ENCODE measurements at places on chromosomes 2 and 18.

GRCh38 chr18:10012526-10012925, 98.7 kb downstream of the VAPA start:
- DNase-seq, result no peak

DNA sequence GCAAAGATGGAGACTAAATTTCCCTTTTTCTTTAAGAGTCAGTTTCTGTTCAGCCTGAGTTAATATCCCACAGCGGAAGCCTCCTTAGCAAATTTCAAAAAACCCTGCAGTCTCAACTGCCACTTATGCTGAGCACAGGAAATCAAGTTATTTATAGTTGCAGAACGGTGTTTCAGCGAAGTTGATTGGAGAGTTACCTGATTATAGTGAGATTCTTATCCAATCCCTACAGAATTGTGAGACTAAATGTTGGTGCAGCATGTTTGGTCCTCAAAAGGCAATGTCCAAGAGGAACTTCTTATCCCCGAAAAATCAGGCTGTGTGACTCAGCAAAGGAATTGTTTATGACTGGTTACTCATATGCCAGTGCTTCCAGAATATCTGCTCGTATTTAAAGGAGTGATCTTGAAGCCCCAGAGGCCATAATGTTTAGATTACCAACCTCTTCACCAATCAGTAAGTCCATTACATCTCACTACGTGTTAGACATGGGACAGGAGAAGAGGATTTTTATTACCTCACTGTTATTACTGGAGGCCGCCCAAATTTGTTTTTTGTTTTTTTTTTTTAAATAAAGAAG, 67.9 kb downstream of the LRRFIP1 start:
- no peak for DNase-seq

DNA sequence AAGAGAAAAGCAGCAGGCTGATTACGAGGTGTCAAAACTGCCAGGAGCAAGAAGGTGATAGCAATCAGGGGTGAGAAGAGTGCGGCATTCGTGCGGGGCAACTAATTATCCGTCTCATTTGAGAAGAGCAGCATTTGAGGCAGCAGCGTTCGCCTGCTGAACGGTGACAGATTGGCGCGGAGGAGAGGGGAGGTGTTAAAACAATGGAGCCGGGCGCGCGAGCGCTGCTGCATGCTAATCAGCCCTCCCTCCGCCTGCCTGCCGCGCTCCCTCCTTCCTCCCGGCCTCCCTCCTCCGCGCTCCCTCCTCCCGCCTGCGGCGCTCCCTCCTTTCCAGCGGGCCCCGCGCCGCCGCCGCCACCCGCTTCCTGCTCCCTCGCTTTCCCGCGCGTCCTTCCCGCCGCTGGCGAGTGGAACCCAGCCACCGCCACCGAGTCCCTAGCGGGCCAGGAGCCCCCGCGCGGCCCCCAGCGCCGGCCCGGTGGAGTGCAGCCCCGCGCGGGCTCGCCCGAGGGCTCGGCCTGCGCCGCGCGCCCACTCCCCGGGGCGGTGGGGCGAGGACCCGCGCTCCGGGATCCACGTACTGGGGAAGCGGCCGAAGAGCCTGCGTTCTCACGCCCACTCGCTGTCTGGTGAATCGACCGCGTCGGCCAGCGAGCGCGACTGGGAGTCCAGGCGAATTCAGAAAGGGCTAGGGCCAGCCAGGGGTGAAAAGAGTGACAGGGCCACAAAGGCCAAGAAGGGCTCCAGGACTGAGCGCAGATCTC, 69.5 kb upstream of the PSMD14 start:
- DNase-seq, result no peak

DNA sequence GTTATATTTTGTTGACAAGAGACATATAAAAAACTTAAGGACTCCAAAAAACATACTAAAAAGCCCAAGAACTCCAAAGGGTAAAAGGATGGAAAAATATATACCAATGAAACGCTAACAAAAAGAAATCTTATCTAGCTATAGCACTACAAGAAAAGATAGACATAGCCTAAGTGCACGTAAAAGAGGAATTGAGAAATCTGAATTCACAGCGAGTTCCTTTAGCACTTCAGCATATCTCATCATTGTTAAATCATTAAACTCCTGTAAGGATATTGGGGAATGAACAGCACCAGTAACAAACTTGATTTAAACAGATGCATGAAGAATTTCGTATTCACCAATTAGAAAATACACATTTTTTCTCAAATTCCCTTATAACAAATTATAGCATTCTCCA, 134.1 kb downstream of the CAPN13 start:
- no peak for DNase-seq

GRCh38 chr2:89845532-89845931, 1154.1 kb downstream of the RPIA start:
- no peak for DNase-seq

GRCh38 chr18:54852780-54853675, 24.8 kb downstream of the RAB27B start:
- DNase-seq, result no peak

DNA sequence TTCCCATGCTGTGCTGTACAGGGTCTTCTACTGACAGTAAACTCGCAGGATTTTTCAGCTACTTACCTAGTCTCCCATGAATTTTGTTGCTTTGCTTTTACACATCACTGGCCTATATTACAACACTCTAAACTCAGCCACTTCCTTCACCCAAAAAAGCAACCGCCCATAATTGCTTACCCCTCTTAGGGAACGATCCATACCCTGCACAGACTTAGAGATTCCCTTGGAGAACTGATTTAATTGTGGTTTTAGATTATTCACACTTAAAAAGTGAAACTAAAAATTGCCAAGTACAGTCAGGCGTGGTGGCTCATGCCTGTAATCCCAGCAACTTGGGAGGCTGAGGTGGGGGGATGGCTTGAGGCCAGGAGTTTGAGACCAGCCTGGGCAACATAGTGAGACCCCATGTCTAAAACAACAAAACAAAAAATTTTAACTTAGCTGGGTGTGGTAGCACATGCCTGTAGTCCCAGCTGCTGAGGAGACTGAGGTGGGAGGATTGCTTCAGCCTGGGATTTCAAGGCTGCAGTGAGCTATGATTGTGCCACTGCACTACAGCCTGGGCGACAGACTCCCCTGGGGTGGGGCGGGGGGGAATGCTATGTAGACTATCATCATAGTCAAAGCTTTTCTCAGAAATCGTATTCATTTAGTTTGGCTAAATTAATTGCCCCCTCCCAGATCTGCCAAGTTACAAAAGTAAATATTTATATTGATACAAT, 19.3 kb downstream of the MRPL30 start:
- no peak for DNase-seq

GRCh38 chr2:235534678-235535422, 41.0 kb downstream of the AGAP1 start:
- DNase-seq, result no peak

- DNase-seq, result no peak
Measured at GRCh38 chr18:77087393-77088141, 45.0 kb downstream of the MBP start.

DNA sequence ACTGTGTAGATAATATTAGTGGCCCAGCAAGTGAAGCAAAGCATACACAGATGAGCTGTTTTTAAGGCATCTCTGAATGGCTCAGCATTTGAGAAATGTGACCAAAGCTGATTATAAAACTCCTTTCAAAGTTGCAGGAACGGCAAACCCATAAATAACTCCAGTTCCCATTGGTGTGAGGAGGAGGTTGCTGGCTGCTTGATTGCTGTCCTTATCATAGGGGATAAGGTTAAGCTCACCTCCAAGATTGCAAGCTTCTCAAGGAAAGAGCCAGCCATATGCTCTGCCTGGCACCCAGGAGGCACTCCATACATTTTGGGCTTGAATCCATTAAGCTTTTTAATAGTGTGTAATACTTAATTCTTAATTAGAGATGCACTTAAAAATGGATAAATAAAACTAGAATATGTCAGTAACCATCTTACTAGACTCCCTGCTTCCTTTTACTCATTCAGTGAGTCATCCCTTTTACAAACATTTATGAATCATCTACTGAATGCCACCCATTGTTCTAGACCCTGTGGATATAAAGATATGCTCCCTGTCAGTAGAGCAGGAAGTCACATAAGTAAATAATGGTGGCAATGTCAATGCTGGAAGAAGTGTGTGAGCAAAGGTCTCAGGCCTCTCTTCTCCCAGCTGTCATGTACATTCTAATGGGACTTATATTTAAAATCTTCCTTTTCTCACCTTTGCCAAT, 99.3 kb downstream of the SPATS2L start:
- no peak for DNase-seq

- no peak for DNase-seq
Measured at GRCh38 chr2:96092951-96093350, 23.4 kb downstream of the ADRA2B start.

- DNase-seq, result no peak
Measured at GRCh38 chr2:171431677-171432167, 2.1 kb downstream of the METTL8 start.

Measured in bone marrow (tissue), 2 donors.